ENCODE measurements at places on chromosomes 3 and 15.
A peak's percentile ranks its signal among the peaks of the same experiment; 100 is the strongest.

DNA sequence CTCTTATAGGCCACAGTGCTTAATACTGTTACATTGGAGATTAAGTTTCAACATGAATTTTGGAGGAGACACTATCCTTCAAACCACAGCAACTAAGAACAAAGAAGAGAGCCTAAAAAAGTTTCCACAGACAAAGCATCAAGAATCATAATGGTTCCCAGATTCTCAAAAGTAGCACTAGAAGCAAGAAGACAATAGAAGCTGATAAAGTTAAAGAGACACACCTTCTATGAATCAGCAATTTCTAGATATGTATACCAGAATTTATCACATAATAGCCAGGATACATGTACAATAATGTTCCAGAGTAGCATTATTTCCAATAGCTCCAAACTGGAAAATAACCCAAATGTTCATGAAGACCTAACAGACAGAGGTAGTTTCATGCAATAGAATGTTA is 12.2 kb downstream of the NKIRAS1 start:
- H3K27ac ChIP-seq: no peak overlapping the region
- H3K4me3 ChIP-seq: no peak overlapping the region
- H3K36me3 ChIP-seq: peaks cover 20% of the 10 kb centered on the region
- H3K4me1 ChIP-seq: no peaks in the 10 kb centered on the region
- no peaks in the 10 kb centered on the region for H3K27me3 ChIP-seq
- DNase-seq: no peak

- no peaks in the 10 kb centered on the region for H3K36me3 ChIP-seq
- no peak overlapping the region for H3K27ac ChIP-seq
- H3K4me1 ChIP-seq: no peaks in the 10 kb centered on the region
- no peaks in the 10 kb centered on the region for H3K27me3 ChIP-seq
- DNase-seq: no peak
Measured at GRCh38 chr3:194718079-194718478, 32.4 kb downstream of the FAM43A start.

DNA sequence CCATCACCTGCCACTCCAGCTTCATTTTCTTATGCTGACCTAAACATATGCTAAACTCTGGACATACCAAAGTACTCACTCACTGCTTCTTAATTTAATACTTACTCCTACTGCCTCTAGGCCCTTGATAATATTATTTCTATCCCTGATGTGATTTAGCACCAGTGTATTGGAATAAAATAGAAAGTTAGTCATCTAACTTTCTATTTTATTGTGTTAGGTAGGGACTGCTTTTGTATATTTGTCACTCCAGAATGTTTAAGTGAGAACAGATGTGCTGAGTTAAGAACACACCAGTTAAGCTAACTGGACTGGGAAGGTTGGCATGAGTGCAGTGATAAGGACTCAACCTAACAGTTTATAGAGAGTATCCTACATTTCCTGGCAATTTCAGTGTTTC is 6.5 kb upstream of the CLDN16 start:
- no peaks in the 10 kb centered on the region for H3K27me3 ChIP-seq
- peaks cover 3% of the 10 kb centered on the region for H3K4me1 ChIP-seq
- DNase-seq: no peak

- H3K36me3 ChIP-seq: no peaks in the 10 kb centered on the region
- H3K27me3 ChIP-seq: no peaks in the 10 kb centered on the region
- no peak overlapping the region for H3K27ac ChIP-seq
- H3K4me3 ChIP-seq: no peak overlapping the region
- H3K4me1 ChIP-seq: no peaks in the 10 kb centered on the region
Measured at GRCh38 chr3:162192340-162193029, 695.9 kb downstream of the OTOL1 start.

DNA sequence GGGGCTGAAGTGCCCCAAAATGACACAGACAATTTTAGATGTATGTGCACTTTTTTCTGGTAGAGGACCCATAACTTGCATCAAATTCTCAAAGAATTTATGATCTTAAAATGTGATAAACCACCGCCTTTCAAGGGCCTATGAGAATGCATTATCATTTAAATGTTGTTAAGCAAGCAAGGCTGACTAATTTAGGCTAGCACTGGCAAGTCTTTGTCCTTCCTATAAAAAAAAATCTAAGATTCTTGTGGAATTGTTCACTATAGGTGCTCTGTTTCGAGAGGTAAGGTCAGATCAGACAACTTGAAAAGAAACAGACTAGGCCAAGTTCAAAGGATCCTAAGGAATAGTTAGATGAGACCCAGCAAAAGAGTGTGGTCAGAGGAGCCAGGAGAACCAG is 128.9 kb upstream of the PHLDB2 start:
- no peak overlapping the region for H3K4me3 ChIP-seq
- DNase-seq: no peak
- peaks cover 15% of the 10 kb centered on the region for H3K4me1 ChIP-seq
- H3K27ac ChIP-seq: no peak overlapping the region
- no peaks in the 10 kb centered on the region for H3K36me3 ChIP-seq

DNA sequence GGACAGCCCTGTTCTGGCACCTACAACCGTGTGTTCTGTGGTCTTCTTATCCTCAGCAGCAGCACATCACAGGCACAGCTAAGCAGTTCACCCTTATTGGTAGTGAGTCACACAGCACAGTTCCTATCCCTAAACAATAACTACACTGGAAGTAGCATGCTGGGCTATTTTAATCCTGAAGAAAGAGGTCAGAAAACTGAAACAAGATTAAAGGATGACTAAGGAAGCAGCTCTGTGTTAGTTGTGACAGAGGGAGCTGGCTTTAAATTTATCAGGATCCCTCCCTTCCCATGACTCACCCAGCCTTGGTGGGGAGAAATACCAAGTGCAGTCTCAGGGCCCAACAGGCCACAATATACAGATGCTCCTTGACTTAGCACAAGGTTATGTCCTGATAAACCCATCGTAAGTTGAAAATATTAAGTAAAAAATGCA is 144.3 kb downstream of the ERC2 start:
- no peaks in the 10 kb centered on the region for H3K4me1 ChIP-seq
- no peak for DNase-seq
- no peak overlapping the region for H3K27ac ChIP-seq
- no peaks in the 10 kb centered on the region for H3K36me3 ChIP-seq

DNA sequence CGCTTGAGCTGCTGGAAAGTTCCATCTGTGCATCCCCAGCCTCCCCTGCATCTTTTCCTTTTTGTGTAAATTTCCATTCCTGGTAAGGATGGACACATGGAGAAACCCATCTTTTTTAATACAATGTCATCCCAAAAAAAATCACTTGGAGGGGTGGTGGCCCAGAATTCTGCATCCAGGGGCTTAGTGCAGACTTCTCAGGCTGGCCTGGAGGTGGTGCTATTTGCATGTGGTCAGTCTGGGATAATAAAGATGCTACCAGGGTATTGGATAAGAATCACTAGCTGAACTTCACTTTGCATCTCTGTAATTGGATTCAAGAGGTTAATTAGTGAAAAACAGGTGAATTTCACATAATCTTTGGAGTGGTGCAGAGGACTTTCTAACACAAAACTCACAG is 1.8 kb upstream of the ZSCAN2 start:
- no peak overlapping the region for H3K27ac ChIP-seq
- peaks cover 34% of the 10 kb centered on the region for H3K4me1 ChIP-seq
- no peaks in the 10 kb centered on the region for H3K27me3 ChIP-seq
- H3K36me3 ChIP-seq: no peaks in the 10 kb centered on the region

DNA sequence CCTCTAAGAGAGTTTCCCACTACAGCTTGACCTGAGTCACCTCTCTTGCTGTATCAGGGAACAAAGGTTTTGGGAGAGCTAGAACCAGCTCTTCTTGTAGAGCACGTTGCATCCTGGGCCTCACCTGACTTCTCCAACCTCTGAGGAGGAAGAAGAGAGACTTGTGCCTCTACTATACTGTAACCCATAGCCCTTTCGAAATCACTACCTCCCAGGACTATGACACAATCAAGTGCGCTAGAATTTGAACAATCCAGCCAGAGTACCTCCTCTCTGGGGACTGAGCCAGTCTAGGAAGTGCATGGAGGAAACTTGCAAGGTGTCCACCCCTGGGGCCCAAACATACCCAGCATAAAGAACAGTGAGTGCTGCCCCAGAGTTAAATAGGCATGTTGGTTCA is 192.8 kb upstream of the BHLHE40 start:
- no peaks in the 10 kb centered on the region for H3K27me3 ChIP-seq
- no peak overlapping the region for H3K4me3 ChIP-seq
- H3K27ac ChIP-seq: no peak overlapping the region
- peaks cover 9% of the 10 kb centered on the region for H3K36me3 ChIP-seq
- H3K4me1 ChIP-seq: no peaks in the 10 kb centered on the region

GRCh38 chr3:49020330-49021212 is 1.4 kb upstream of the NDUFAF3 start:
- peaks cover 50% of the 10 kb centered on the region for H3K4me1 ChIP-seq
- peak overlapping the region; percentile 99 for H3K27ac ChIP-seq
- no peaks in the 10 kb centered on the region for H3K27me3 ChIP-seq
- H3K36me3 ChIP-seq: peaks cover 29% of the 10 kb centered on the region
- DNase-seq: peak; percentile 62

DNA sequence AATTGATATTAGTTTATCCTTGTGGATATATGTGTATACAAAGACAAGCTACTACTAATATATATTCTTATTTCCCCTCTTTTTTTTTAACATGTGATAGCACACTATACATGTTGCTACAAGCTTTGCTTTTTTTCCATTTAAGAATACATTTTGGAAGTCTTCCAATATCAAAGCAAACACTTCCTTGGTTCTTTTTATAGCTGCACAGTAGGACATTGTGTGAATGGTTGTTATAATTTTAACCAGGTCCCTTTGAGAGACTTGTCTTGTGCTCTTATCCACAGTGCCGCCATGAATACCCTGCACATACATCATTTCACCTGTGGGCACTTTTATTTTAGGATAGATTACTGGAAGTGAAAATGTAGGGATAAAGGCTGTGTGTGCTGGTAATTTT is 88.7 kb downstream of the CACNA2D3 start:
- H3K4me1 ChIP-seq: no peaks in the 10 kb centered on the region
- no peak overlapping the region for H3K27ac ChIP-seq
- DNase-seq: no peak
- no peak overlapping the region for H3K4me3 ChIP-seq
- H3K36me3 ChIP-seq: no peaks in the 10 kb centered on the region
- H3K27me3 ChIP-seq: no peaks in the 10 kb centered on the region

- no peak overlapping the region for H3K4me3 ChIP-seq
- no peaks in the 10 kb centered on the region for H3K4me1 ChIP-seq
- no peak overlapping the region for H3K27ac ChIP-seq
Measured at GRCh38 chr15:73899197-73900094, 26.1 kb downstream of the TBC1D21 start.
